Activated T-cell treated with anti-CD3 and anti-CD28 coated beads for 1 hour (primary cell): ENCODE measurements at places on chromosomes 12 and 14.

GRCh38 chr12:106342397-106343213 is 14.9 kb upstream of the POLR3B start:
- DNase-seq, result no peak

DNA sequence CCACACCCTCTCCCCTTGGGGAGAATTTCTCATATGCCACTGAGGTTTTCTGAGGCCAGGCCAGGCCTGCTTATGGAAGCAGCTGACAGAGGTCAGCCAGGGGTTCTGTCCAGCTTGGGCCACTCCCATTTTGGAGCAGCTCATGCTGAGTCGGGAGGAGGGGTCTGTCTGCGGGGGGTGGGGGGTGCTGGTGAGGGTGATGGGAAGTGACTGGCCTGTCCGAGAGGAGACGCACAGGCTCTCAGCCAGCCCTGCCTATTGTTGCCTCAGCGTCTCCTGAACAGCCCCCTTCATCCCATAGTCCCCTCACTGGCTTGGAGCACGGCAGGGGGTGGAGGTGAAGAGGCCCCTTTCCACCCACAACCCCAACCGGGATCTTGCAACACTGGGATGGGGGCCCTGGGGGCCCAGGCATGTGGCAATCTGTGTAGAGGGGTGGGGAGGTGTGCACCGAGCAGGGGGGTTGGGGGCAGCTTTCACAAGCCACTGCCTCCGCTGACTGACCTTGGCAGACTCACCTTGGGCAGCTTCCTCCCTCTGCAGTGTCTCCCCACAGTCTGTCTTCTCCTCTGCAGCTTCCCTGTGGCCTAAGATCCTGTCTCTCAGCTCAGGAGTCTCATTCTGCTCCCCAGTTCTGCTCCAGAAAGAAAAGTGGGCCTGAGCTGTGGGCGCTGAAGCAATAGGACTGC is 5.5 kb downstream of the CEBPE start:
- DNase-seq, result no peak

DNA sequence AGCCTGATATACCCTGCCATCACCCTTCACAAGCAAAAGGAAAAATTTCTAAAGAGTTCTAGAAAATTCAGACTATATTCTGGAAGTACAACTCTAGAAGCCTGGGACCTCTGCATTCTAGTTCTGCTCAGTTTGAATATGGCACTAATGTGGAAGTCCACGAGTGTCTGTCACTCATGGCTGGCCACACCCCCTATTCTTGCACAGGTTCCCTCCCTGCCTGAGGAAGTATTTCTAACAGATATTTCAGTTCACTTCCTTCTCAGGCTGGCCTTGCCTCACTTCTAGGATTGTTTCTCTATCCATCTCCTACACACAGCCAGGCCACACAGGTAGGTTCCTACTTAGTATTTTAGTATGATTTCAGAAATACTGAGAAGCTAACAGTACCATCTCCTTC is 67.4 kb downstream of the PHLDA1 start:
- DNase-seq, result no peak

DNA sequence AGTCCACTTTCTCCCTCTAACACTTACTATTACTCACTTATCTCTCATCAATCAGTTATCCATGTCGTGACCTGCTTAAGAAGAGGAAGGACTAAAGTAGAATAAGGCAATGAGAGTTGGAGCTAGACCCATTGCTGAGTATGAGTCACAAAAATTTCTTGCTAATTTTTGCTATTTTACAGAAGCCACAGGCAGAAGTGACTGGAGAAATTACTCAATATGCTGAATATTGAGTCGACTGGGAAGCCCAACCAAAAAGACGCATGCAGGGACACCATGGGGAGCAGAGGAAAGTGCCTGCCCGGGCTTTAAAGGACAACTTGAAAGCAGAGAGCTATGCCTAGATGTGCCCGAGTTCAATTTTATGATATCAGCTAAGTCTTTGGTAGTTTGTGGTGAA is 115.4 kb upstream of the FOXG1 start:
- DNase-seq, result no peak

- DNase-seq, result peak; percentile 19
Observed at GRCh38 chr12:94149119-94149780, 873 bp downstream of the PLXNC1 start.

GRCh38 chr14:59294662-59294992 is 106.2 kb downstream of the DAAM1 start:
- no peak for DNase-seq

DNA sequence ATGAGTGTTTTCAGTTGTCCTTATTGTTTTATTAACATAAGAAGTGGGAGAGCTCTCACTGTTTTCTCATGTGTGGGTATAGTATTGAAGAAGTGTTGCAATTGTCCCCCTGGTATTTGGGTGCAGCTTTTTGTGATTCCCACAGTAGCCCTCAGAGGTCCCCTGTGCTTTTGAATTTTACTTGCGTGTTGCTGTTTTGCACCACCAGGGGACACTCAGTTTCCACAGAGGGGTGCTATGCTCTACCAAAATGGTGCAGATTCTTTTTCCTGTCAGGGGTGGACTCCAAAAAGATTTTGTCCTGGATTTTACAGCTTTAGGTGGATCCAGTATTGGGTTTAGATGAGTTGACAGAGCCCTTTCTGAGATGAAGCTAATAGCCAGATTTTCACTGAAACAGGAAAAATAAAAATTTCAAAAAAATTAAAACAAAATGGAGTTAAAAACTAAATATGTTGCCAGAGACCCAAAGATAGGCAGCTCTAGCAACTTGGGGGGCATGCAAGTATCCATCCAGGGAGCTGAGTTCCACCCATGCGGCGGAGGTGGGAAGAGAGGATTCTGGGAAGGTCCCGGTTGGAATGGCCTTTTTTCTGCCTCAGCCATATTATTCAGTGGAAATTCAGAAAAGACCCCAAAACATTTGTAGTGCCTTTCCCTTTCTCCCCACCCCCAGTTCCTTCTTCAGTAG is 50.2 kb downstream of the TTLL5 start:
- DNase-seq, result no peak

GRCh38 chr12:29073631-29074239 is 75.3 kb upstream of the FAR2 start:
- DNase-seq, result no peak

DNA sequence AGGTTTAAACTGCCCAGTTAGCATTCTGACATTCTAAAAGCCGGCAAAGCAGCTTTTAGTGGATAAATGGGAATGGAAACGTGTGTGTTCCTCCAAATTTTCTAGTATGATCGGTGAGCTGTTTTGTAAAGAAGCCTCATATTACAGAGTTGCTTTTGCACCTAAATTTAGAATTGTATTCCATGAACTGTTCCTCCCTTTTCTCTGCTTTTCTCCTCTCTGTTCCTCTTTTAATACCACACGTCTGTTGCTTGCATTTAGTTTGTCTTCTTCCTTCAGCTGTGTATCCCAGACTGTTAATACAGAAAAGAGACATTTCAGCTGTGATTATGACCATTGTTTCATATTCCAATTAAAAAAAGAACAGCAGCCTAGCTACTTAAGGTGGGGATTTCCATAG is 10.7 kb downstream of the DYRK2 start:
- DNase-seq, result no peak

DNA sequence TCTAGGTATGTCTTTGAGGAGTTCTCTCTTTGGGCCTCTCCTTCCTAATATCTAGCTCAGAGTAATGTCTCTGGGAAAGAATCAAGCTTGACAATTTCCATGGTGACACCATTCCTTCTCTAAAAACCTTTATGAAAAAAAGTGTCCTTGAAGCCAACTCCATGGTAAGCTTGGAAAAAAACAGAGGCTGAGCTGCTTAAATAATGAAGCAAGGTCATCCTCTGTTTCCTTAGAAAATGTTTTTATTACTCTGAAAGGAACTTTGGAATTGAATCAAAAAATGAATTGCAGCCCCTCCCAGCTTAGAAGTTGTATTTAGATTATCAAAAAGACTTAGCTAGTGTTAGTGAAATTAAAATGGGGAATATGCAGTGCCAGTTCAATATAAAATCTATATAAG is 166.1 kb upstream of the KITLG start:
- DNase-seq, result no peak
